RWPE1 (cell line): ENCODE measurements at places on chromosomes 1 and 21.

GRCh38 chr1:157992031-157992832 is 1.2 kb upstream of the KIRREL1 start:
- peak; percentile 73 for DNase-seq

DNA sequence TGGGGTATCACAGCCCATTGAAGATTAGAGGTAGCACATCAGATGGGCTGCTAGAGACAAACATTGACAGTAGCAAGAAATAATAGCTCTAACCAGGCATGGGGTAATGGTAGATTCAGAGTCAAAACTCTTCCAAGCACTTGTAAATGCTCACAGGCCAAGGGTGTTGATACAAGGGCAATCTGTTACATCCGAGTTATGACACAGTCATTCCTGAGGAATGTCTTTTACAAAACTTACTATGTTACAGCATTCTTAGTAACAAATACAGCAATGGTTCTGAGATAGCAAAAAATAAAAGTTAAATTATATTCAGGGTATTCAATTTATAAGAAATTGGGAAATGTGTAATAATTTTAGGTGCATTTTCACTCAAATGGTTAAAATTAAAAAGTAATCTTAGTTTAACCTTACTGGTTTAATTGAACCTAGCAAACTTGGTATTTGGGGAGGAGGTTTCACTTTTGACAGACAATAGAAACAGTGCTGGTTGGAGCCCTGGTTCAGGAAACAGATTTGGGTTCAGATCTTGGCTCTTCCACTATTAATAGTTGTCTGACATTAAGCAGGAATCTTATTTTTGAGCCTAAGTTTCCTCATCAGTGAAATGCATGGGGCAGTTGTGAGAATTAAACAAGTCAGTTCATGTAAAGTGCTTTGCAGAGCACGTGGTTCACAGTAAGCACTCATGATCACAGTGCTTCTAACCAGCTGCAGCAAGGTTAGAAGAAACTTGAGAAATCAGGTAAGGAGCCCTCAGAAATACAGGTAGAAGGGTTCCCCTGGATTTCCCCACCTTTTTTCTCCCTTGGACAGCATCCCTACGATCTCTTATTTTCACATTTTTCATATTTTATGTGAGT is 4.4 kb downstream of the ST3GAL3 start:
- peak; percentile 74 for DNase-seq

DNA sequence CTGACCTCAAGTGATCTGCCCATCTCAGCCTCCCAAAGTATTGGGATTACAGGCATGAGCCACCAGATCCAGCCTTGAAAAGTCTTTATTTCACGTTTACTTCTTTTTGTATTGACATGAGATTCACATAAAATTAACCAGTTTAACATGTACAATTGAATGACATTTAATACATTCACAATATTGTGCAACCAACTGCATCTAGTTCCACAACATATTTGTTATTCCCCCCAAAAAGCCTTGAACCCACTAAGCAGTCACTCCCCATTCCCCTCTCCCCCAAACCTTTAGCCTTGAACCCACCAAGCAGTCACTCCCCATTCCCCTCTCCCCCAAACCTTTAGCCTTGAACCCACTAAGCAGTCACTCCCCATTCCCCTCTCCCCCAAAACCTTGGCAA is 62.0 kb downstream of the ACBD6 start:
- DNase-seq, result no peak

GRCh38 chr1:77273891-77274290 is 7.9 kb upstream of the AK5 start:
- DNase-seq, result no peak

- DNase-seq, result no peak
Observed at GRCh38 chr1:37403166-37403565, 71.2 kb upstream of the ZC3H12A start.

- no peak for DNase-seq
Observed at GRCh38 chr1:15262003-15262377, 15.0 kb downstream of the FHAD1 start.

GRCh38 chr21:41630249-41630648 is 122.3 kb upstream of the TMPRSS2 start:
- peak; percentile 96 for DNase-seq

GRCh38 chr1:3062616-3063378 is 6.2 kb upstream of the PRDM16 start:
- no peak for DNase-seq

DNA sequence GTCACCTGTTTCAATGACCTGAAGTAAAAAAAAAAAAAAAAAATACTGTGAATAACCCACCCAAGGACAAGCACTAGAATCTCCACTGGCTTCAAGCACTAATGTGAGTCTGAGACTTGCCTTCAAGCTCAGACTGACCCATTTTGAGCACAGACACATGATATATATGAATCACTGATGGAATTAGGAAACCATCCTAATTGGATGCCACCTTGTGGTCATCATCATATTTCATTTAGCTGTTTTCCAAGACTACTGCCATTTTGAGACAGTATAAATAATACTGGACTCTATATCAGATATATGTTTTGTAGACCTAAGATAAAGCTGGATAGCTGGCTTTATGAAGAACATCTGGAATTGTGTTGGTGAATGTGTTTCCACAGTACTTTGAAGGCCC is 1232.0 kb downstream of the KCNT2 start:
- peak; percentile 26 for DNase-seq

GRCh38 chr1:235758931-235759330 is 107.8 kb downstream of the LYST start:
- peak; percentile 30 for DNase-seq

DNA sequence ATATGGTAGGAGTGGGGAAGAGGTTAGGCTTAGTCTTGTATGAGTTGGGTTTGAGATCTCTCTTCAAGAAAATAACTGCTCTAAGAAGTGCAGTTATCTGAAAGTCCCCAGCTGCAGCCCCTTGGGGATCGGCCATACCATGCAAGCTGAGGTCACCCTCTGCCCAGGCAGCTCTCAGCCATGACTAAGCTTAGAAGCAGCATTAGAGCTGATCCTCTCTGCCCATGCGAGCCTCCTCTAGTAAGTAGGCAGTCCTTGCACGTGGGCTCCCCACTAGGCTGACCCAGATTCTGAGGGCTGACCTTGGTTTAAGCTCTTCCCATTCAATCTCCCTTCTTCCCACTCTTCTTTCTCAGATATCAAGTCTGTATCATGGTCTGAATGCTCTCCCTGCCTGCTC is 121.0 kb upstream of the UBE2U start:
- no peak for DNase-seq

DNA sequence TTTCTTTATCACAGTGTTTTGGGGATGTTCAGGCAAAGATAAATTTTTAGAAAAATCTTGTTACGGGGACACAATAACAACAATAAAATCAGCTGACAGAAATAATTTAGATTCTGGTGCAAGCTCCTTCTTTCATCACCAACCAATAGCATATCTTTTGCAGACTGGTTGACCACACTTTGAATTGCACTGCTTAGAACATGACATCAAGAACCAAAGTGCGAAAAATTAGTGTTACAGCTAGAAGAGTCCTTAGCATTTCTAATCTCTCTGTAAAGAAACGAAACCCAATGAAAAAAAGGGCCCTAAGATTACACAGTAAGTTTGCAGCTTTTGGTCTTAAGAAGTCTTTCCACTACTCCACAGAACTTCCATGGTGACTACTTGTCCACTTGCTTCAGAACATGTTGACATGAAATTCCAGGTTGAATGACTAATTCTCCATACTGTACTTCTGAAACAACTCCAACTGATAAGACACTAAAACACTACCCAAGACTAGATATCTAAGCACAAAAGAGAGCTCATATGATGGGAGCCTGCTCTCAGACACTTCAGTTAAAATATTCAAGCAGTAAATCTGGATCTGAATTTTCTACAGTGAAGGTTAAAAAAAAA is 31.3 kb downstream of the XKR8 start:
- no peak for DNase-seq

GRCh38 chr1:208127792-208128529 is 116.2 kb downstream of the PLXNA2 start:
- no peak for DNase-seq

DNA sequence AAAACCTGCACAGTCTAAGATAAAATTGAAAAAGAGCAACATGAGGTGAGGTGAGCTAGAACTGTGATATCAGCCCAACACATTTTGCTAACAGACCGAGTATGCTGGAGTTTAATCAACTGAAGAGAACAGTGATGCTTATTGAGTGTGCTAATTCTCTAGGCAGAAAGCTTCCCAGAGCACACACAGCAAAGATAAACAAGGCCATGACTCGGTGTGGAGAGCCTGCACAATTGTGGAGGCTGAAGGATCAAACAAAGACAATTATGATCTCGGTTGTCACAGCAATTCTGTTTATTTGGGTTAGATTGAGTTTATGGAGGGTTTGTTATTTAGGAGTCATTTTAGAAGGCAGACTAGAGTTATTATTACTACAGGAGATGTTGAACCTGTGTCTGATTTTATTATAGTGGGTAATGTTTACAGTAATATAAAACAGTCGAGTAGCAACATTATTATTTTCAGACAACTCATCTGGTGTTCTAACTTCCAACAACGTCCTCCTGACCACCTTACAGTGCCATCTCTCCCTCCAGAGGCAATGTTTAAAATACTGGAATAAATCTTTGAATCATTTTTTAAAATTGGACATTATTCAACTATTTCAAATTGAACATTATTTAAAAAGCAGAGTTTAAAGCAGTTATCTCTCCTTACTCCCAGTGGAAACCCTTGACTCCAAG is 40.2 kb downstream of the DPT start:
- no peak for DNase-seq

GRCh38 chr1:181783208-181783607 is 278.3 kb downstream of the ZNF648 start:
- no peak for DNase-seq

DNA sequence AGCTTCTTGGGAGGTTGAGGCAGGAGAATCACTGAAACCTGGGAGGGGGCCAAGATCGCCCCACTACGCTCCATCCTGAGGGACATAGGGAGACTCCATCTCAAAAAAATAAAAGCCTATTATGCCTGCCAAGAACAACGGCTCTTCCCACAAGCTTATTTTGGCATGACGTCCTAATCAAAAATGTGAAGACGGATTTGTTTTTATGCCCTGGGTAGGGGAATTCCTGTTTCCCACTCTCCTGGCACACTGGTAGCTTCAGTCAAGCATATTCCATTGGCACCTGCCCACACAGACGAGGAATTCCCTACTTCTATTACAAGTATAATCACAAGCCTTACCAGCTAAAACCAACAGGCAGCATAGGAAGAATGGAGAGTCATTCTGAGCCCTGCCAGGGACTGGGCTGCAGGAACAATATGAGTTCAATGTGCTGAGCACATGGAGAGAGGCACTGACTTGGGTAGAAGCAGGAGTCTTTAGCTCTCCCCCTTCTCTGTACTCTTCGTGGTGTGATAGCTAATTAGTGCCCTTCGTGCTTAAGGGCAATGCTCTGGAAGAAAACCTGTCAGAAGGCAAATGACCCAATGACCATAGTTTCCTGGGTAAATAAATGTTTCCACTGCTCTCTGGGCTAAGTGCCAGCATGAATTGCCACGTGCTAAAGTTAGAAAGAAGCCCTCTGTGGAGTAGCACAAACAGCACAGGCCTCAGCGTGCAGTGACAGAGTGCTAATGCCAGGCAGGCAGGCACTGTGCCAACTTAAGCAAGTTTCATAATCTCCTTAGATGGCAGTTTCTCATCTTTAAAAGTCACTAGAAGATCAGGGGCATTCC is 16.8 kb downstream of the TNFSF4 start:
- DNase-seq, result peak; percentile 72

DNA sequence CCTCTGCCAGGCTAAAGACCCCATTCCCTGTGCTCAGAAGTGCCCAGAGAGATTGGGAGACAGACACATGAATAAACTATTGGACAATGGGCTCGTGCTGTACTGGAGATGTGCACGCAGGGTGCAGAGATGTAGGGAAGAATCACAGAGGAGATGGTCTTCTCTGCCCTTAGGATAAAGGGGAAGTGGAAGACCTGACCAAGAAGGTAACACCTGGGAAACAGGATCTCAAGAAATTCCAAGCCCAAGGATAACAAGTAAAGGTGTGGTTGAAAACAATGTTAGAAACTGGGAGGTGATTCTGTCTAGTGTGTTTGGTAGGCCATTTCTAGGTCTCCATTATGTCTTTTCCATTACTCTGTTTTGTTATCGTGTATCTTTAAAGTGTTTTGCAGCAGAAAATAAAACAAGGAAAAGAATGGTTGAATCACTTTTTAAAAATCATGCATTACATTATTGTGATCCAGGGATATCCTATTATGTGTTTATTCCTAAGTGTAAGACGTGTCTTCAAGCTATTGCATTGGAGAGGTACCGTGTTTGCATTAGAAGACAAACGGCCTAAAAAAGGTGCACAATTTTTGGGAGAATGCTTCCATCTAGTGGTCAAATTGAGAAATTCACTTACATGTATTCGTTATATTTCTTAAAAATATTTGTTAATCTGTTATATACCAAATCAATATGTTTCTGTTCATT is 40.8 kb upstream of the KCTD3 start:
- peak; percentile 13 for DNase-seq

- peak; percentile 19 for DNase-seq
Observed at GRCh38 chr1:108067884-108068540, 103.0 kb upstream of the VAV3 start.

DNA sequence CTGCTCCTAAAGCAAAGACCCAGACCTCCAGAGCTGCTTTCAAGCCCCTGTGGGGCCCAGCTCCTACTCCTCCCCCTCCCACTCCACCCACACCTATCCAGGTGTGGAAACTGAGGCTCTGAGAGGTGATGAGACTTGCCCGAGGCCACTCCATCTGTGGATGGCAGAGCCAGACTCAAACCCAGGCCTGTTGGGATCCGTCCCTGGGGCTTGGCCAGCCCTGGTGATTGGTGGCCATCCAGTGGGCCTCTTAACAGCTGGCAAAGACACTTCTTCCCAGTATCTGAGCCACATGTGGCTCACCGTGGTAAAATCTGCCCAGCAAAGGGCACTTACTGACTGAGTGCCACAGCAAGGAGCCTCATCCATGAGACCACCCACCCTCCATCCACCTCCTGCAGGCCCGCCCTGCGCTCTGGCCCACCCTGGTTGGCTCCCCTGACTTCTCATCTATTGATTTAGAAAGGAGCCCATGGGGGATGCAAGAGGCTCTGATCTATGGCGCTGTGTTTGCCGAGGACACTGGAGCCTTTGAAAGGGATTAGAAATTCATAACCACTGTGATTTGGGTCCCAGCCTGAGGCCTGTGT is 398.5 kb downstream of the PTPRU start:
- no peak for DNase-seq

GRCh38 chr1:223620297-223620897 is 45.1 kb downstream of the CAPN8 start:
- DNase-seq, result no peak

DNA sequence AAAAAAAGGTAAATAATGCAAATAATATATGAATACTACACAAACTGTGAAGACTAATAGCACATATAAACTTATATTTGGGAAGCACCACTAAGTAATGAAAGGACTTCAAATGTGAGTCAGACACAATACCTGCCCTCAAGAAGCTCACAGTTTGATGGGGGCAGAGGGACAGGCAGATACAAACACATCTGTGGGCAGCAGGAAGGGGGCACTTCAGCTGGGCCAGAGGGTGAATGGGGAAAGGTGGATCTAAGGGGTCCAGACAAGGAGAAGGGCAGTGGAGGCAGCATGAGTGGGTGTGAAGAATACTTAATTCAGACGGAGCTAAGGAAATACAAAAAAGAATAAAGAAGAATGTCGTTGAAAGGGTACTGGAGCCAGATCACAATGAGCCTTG is 114.2 kb downstream of the TGFBR3 start:
- no peak for DNase-seq
